ENCODE measurements at places on chromosomes 16 and 17. TPM values are rescaled to one million over a fixed set of nuclear protein-coding genes. Genes with fewer than 3 reads are reported as not detected.

Gene P2RX1
- not detected for total RNA-seq

Gene ADAM11
- total RNA-seq, result 1.9 TPM

Gene KSR1
- total RNA-seq, result 12.7 TPM

Gene KATNIP
- 15.8 TPM for total RNA-seq

Gene GPRC5B
- 28.2 TPM for total RNA-seq

Gene CDH11
- 0.63 TPM for total RNA-seq

Gene NLK
- 10.5 TPM for total RNA-seq

Gene ACE
- 0.72 TPM for total RNA-seq

Gene C16orf89
- not detected for total RNA-seq
